CD4-positive, alpha-beta T cell (primary cell): ENCODE measurements at places on chromosomes 5 and 9. TPM values are rescaled to one million over a fixed set of nuclear protein-coding genes. Genes with fewer than 3 reads are reported as not detected.

The PRXL2C gene
- 25.0 TPM for total RNA-seq

The EGFLAM gene
- not detected for total RNA-seq

The LCN10 gene
- total RNA-seq, result not detected

- no peak for DNase-seq
These were observed 15.7 kb downstream of the PNPLA7 start for GRCh38 chr9:137534256-137535119.

The HCN1 gene
- total RNA-seq, result not detected

The PHF24 gene
- not detected for total RNA-seq

DNA sequence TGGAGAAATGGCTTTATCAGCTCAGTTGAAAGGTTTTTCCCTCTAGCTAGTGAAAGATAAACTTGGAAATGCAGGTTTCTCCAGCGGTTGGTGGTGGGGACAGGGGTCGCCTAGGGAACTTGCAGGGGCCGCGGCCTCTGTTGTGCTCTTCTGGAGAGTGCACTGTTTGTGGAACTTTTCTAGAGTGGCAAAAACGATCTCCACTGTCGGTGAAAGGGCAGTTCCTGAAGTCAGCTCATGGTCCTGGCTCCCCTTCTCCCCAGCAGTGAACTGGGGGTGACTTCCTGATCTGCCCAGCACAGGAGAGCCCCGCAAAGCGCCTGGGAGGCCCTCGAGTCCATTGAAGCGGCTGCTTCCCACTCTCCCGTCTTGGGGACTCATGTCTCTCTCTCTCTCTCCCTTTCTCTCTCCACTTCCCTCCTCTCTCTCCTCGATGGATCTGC lies 3.2 kb downstream of the IRX1 start:
- no peak for DNase-seq

DNA sequence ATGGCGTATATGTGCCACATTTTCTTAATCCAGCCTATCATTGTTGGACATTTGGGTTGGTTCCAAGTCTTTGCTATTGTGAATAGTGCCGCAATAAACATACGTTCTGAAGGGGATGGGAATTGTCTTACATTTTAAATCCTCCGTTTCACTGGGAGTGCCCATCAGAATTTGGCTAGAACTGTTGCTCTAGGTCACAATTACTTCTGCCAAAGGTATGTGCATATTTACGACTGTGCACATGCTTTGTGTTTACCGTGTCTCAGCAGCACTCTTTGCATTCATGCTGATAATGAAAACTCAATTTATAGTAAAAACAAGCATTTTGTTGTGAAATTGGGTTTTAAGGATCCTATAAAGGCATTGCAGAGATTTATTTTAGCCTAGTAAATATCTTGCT lies 151.9 kb upstream of the ZNF618 start:
- no peak for DNase-seq

- DNase-seq, result no peak
These were observed 3.0 kb downstream of the C8G start for GRCh38 chr9:136947955-136948510.

DNA sequence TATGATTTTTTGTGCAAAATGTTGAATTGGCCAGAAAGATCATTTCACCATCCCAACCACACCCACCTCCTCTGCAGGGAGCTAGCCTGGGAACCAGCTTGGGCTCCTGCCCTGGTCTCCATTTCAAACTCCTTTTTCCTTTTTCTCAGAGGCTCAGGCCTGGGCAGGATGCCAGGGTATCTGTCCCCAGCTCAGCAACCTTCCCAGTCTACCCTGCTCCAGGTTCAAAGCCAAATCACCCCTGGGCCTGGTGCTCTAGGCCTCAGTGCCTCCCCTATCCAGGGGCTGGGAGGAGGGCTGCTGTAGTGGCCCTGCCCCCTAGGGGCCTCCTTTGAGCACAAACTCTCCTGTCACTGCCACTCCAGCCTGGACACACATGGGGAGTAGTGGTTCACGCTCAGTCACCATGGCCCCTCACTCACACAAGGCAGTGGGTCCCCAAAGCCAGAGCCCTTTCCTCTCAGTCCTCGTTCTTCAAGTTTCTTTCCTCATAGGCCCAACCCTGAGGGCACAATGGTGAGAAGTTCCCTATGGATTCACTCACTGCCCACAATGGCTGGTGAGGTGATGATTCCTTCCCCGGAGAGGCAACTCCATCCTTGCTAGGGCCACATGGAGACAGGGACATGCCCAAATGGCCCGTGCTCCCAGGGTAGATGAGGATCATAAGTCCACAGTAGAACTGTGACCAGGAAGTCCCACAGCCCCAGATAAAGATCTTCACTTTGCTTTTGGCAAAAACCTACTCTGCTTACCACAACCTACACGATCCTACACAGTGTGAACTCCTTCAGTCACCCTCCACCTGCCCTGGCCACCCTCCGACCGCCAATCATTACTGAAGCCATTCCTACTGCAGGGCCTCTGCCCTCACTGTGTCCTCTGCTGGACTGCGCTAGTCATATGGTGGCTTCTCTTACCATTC lies 1.6 kb upstream of the ST6GALNAC4 start:
- no peak for DNase-seq

- DNase-seq, result no peak
These were observed 159.1 kb upstream of the PPP2R2B start for GRCh38 chr5:147037515-147038205.

DNA sequence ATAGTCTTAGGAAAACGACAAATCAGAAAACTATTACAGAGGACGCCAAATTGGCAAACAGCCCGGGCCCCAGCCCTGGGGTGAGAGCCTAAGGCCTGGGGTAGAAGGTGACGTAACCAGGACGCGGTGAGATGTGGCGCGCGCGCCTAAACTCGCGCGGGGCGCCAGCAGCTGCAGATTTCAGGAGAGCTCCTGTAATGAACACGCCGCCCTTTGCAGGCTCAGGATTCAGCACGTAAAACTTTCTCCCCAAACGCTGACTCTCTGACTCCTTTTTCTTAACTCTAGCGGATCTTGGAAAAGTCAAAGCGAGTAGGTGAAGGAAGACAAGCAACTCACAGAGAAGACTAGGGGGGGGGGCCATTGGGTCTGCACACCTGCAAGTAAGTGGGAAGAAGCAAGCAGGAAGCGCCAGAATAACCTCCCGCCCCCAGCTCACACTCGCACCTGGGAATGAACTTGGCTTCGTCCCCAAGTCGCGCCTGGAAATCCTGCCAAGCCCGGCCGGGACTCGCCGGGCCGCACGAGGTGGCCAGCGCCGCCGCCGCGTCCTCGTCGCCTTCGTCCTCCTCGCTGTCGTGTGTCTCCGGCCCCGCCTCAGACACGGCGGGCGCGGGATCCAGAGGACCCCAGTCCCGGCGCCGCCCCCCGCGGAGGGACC lies 822 bp downstream of the RASEF start:
- DNase-seq, result no peak

DNA sequence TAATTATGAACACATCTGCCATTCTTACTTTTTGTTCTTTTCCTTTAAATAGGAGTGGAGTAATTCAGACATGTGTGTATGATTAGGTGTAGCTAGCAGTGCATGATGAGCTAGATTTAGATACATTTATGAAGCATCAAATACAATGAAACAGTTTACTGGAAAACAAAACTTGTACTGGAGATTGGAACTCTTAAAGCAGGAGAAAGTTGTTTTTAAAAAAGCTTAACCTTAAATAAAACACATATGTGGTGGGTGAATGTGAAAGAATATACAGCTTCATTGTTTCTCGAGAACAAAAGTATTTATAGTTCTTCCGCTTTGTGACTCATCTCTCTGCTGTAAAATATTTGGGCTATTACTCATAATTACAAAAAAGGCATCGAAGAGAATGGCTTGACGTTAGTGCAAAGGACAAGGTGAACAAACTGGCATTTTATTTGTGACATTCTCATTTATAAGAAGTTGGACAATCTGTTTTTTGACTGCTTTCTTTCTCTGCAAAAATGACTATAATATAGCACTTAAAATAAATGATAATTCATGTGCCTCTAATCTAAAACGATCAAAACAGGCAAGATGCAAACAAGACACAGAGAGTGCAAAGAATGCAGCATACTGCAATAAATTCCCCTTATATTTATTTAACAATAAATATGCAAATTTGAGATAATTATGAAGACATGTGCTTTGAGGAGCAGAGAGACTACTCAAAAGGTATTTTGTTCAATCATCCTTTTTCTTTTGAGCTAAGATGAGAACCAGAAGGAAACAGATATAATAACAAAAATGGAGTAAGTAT lies 478.8 kb downstream of the CETN3 start:
- no peak for DNase-seq

The EPB41L4A gene
- 0.08 TPM for total RNA-seq

DNA sequence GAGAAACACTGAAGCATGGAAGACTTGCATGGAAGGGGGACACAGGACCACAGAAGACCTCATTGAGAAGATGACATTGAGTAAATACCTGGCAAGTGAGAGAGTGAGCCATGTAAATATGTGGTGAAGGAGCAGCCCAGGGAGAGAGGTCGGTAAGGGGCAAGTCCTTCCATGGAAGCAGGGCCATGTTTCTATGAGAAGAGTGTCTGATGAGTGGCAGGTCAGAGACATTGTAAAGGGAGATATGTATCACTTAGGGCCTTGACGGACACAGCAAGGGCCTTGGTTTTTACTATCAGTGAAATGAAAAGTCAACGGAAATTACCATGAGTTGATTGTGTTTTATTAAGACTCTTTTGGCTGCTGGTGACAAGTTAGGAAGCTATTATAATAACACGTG lies 336.4 kb downstream of the PLK2 start:
- DNase-seq, result no peak

GRCh38 chr9:137650259-137650658 lies 31.5 kb downstream of the EHMT1 start:
- no peak for DNase-seq

GRCh38 chr5:97100476-97100875 lies 41.9 kb downstream of the LIX1 start:
- no peak for DNase-seq

GRCh38 chr5:54115735-54116403 lies 194.5 kb downstream of the ARL15 start:
- DNase-seq, result no peak

GRCh38 chr9:115653171-115653606 lies 500.4 kb upstream of the PAPPA start:
- no peak for DNase-seq

DNA sequence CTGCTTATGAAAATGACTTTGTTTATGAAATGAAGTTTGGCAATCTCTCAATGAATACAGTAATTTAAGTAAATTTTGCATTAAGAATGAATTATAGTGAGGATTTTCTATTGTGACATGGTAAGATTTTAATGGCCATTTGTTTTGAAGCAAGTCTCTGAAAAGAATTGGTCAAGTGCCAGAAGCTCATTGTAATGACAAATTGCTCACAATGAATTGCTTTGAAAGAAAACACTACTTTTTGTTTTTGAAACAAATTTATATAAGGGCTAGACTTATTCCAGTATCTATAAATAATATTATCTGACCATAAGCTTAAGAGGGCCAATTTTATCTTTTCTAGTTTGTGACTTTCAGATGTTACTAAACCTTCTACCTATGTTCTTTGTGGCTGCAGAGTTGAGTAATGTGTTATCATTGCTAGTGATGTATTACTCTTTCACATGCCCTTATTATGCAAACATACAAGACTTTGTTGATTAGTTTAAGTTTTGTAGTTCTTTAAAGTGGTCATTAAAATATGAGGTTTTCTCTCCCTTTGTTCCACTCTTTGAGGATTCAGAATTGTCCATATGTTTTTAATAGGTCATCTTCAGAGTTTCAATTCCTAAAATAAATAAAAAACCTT lies 93.0 kb upstream of the ZNF608 start:
- DNase-seq, result no peak

The GPR21 gene
- 0.74 TPM for total RNA-seq

- DNase-seq, result no peak
These were observed 283.9 kb downstream of the AOPEP start for GRCh38 chr9:95010431-95010838.
